ENCODE measurements at places on chromosomes 4 and X.

DNA sequence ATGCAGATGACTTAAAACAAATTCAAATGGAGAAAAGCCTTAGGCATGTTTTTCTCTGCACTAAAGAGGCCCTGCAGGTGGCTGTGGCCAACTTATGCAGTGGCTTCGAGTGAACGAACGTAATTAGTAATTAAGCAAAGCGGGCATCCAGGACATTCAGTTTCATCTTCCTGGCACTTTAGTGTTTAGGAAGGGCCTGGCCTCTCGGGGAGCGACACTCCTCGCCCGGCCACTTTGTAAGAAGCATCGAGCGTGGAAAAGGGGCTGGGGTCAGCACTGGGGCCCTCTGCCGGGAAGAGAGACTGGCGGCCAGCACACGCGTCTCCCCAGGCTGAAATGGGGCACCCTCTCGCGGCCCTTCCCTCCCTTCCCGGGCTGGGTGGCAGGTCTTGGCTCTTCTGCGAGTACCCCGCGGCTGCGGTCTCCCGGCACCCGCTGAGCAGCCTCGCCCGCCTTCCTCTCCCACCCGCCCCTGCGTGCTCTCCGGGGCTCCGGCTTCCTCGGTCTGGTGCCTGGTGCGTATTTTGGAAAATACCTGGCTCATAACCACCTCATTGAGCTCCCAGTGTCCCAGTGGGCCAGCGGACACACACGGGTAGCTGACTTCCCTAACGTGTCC lies 677 bp upstream of the CYP4V2 start:
- no peak for DNase-seq

- no peak for DNase-seq
Measured at GRCh38 chrX:119095936-119096335, 23.1 kb downstream of the CT47C1 start.

DNA sequence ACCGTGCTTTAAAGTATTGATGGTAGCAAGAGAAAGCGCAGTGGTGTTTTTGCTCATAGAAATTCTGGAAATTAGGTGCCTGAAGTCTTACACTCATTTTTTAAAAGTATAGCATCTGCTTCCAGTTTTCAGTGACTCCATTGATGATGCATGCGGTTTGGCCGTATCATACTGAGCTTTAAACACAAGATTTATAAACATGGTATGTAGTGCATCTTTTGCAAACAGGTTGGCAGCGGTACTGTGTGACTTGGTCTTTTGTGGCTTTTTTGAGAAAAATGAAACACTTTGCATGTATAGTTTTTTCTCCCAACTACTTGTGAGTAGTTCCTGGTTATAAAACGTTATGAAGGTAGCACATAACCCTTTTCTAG lies 2.0 kb downstream of the DDX3X start:
- no peak for DNase-seq

DNA sequence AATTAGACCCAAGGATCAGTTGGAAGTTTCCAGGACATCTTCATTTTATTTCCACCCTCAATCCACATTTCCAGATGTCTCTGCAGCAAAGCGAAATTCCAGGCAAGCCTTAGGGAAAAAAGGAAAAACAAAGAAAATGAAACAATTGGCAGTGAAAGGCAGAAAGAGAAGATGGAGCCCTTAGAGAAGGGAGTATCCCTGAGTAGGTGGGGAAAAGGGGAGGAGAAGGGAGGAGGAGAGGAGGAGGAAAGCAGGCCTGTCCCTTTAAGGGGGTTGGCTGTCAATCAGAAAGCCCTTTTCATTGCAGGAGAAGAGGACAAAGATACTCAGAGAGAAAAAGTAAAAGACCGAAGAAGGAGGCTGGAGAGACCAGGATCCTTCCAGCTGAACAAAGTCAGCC lies at the start of gene PLP1:
Gene PLP1 (plus strand): TSS at position 295 of the 400 bp plus-strand sequence. CDS start 156 bp downstream, outside the sequence.
- DNase-seq, result no peak

- no peak for DNase-seq
Measured at GRCh38 chr4:17120761-17121160, 222.3 kb upstream of the LDB2 start.

DNA sequence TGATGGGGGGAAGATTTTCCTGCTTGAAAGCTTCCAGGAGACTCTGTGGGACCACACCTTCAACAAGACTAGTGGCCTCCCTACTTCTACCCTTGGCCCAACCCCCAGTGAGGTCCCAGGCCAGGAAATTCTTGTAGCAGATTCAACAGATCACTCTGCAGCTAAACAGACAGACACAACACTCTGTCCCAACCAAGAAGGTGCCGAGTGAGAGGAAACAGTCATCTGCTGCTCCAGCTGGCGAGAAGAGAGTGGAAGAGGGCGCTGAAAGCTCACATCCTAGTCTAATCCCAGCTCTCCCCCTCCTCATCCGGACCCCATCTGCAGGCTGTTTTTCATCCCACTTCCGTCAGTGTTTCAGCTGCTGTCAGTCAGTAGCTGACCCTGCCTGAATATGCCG lies 63.4 kb downstream of the CHRDL1 start:
- no peak for DNase-seq

GRCh38 chr4:189200353-189200752 lies 740.3 kb upstream of the FRG1 start:
- DNase-seq, result no peak

DNA sequence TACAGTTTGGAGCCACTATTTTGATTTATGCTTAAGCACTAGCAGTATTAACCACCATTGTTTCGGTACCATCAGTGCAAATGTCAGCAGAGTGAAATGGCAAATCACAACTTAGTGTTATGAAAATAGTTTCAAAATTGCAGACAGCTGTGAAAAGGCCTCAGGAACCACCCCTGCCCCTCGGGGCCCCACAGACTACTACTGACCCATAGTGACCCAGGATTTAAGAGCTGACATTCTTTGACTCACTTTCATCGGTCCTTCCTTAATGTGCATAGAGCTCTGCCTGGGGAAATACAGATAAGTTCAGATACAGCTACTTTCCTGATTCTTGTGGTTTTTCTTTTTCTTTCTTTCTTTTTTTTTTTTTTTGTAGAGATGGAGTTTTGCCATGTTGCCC lies 3.3 kb upstream of the BBS7 start:
- no peak for DNase-seq

GRCh38 chrX:109863811-109864210 lies 130.8 kb upstream of the ACSL4 start:
- DNase-seq, result no peak

GRCh38 chr4:94302191-94302590 lies 40.4 kb downstream of the HPGDS start:
- DNase-seq, result no peak

DNA sequence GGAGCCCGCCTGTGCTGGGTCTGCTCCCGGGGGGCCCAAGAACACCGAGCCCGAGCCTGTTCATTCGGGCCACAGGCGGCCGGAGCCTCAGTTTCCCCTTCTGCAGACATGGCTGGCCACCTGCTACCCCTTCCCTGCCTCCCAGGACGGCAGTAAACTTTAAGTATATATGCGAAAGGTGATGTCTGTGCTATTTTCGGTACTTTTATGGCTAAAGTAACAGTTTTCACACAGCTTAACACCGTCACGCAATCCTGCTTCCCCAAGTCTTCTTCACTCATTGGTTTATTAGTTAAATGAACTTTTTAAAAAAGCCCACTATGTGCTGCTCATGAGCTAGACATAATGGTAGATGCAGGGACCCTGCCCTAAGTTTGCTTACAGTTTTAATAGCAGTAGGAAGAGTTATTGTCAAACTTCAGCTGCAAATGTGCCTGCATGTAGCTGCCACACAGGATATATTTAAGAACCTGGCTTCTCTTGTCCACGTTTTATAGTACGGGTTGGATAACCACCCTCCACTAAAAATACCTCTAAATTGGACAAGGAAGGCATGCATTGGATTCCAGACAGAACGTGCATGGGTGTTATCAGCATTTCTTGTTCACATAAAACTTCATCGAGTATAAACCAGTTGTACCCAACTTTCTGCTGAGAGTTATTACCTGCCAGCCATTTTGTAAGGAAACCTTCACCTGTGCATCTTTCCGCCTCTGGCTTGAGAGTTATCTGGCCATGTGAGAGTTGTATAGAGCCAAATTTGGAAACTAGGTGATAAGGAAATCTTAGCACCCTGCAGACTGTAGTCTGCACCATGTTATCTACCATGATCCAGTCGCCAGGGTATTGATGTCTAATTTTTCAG lies 741 bp downstream of the ANAPC4 start:
- DNase-seq, result no peak

DNA sequence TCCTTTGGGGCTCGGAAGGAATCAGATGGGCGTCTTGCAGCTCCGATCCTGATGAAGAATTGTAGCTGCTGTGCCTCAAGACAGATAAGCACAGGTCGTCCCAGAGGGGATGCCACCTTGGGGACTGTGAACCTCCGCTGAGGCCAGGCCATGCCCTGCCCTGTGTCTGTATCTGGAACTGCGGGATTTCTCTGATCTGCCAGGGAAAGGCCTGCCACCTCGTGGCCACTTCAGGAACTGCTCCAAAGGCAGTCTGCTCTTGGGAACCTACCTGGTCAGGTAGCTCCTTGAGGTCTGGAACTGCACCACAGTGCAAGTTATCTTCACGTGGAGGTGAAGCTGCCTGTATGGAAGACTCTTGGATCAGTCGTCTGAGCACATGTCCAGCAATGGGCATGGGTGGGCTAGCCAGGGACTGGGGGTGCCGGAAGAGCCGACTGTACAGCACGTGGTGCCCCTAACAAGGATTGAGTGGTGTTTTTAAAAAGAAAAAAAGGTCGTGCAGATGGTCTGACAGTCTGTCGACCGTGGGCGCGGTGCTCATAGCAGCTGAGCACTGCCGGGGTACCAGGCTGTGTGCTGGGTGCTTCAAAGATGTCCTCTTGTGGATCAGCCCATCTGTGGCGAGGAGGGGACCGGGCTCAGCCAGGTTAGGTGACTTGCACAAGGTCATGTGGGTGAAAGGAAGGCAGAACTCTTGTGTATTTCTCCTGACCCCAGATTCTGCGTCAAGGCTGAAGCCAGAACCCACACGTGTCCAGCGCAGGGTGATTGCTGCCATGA lies 3.1 kb upstream of the GRPEL1 start:
- DNase-seq, result peak; percentile 71

DNA sequence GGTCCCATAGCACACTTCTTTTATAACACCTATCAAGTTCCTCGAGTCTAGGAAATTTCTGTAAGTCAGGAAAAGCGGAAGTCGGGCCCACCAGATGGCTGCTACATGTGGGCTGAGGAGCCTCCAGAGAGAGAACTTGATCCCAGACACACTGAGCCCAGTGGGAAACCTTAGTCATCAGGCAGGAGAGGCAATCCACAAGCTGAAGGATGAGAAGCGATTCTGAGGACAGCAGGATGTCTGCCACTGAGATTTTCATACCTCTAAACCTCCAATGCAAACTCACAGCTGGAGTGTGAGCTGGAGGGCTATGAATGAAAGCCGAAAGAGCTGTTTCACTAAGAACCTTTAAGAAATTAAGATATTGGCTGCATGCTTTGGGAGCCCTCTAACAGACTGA lies 52.6 kb upstream of the PDHA1 start:
- DNase-seq, result no peak

DNA sequence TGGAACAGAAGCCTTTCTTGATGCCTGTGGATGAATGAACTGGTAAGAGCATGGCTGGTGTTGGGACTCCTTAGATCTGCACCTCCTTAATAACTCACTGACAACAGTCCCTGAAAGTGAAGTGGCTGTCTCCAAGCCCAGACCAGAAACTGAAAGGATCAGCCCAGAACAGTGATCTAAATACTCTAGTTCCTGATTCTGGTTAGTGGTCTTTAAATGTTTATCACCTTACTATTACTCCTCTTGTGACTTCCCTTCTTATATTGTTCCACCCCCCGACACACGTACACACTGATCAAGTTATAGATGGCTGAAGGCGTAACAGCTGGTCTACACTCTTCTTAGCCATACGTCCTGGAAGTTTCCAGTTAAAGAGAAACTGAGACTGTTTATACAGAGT lies 33.8 kb upstream of the ARMCX2 start:
- DNase-seq, result no peak

GRCh38 chr4:95093936-95094929 lies 336.5 kb downstream of the BMPR1B start:
- DNase-seq, result no peak

DNA sequence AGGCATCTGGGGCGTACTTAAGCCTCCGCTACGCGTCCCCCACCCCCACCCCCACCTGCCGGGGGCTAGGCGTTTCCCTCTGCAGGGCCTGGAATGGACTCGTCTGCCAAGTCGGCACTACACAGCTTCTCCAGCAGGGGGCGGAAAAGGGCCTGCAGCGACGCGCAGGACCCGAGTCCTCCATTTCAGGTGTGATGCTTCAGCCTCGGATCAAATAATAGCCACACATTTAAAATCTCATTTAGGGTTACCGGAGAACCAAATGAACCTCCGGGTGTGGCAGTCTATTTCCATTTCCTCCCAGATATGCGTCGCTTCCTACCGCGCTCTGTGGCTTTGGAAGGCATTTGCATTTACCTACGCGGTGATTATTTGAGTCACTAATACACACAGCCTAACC lies 2.9 kb downstream of the PAK3 start:
- DNase-seq, result peak; percentile 56

GRCh38 chr4:2811830-2812611 lies 19.1 kb downstream of the SH3BP2 start:
- no peak for DNase-seq

DNA sequence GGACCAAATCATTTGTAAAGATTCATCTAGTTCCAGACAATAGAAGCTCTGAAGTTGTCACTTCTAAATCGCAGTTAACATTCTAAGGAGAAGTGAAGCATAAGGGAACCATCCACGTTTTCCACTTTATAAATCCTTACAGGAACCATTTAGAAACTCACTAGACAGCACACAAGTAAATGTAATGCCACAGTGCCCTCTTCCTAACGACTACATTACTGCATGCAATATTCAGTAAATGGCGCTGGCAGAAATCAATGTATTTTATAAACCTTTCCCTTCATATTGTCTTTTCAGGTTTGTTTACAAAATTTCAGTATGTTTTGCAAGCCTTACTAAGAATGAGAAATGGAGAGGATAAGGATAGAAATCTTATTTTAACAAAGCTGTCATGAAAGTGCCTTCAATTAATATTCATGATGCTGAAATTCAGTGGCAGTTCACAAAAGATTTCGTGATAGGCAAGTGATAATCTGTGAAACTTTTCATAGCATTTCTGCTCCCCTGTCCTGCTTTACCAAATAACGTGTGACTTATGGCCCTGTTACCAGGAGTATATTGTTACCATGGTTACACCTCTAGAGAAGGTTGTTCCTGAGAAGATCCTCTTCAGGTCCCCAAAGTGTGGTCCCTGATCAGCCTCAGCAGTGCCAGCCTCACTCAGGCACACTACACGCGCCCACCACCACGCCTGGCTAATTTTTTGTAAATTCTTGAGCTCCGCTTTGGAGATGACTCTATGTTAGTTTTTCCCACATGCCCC lies 54.2 kb downstream of the TMA16 start:
- no peak for DNase-seq

DNA sequence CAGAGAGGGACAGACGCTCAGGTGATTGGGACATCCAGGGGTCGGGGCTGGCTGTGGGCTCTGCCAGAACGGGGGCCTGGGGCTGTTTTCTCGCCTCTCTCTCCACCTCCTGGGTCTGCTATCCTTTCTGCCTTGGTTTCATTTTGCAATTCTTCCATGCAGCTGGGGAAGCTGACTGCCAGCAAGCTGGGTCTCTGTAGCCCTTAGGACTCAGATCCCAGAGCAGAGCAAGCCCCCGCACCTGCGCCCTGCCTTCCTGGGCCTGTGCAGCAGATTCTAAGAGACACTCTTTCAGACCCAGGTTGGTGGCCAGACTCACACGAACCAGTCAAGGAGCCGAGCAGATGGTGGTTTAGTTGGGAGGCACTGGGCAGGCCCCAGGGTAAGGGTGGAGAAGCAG lies 59.1 kb upstream of the GRPEL1 start:
- DNase-seq, result no peak
